ENCODE measurements at places on chromosomes 6 and 20. TPM values are rescaled to one million over a fixed set of nuclear protein-coding genes. Genes with fewer than 3 reads are reported as not detected.

DNA sequence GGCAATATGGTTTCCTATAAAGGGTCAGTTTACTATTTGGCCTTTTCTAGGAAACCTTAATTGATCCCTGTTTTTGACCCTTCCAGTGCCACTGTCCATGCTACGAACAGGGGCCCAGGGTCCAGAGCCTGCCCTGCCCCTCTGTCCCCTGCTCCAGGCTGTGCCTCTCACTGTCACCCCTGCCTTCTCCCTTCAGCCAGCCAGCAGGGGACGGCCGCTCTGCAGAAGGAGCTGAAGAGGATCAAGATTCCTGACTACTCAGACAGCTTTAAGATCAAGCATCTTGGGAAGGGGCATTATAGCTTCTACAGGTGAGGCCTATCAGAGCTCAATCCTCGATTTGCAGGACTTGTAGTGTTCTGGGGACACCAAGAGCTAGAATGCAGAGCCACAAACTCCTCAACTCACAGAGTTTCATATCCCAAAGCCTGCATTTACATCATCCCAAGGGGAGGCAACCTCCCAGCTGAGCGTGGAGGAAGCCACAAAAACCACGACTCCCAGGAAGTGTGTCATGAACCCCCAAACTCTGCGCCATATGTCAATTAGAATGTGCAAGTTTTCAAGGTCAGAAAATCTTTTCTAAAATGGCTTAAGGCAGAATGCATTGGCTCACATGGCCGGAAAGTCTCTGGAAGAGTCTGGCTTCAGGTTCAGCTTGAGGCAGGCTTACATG is 3.6 kb downstream of the BPI start:
- peak; percentile 68 for DNase-seq
- H3K27me3 ChIP-seq, result no peaks in the 10 kb centered on the region
- H3K4me1 ChIP-seq, result peaks cover 8% of the 10 kb centered on the region
- H3K27ac ChIP-seq, result no peak overlapping the region
- H3K36me3 ChIP-seq, result no peaks in the 10 kb centered on the region

DNA sequence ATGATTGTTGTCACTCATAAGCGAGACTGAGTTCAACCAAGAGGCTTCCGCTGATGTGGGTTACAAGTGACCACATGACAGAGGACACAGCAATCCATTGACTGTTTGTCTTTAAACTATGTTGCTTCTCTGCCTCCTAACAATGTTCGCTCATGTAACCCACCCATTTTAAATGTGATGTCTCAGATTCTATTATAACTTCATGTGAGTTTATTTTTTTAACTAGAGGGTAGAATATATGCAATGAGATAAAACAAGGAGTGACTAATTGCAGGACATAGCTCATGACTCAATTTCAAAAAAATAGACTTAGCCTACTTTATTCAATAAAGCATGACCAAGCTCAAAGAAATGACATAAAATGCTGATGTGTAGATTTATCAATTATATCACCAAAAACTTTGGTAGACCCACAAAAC is 119.2 kb upstream of the SASH1 start:
- H3K27me3 ChIP-seq, result no peaks in the 10 kb centered on the region
- peak; percentile 83 for DNase-seq
- H3K4me1 ChIP-seq, result peaks cover 22% of the 10 kb centered on the region

JPH2 gene
- 9.7 TPM for total RNA-seq

GCM1 gene
- total RNA-seq, result not detected

SOX4 gene
- 3.0 TPM for total RNA-seq

Data from GM23248 (cell line).